Stimulated activated CD8-positive, alpha-beta memory T cell treated with anti-CD3 and anti-CD28 coated beads, Interleukin-15, amount 100 ng/mL, for 1 hour (primary cell): ENCODE measurements at places on chromosomes 13 and 19.

DNA sequence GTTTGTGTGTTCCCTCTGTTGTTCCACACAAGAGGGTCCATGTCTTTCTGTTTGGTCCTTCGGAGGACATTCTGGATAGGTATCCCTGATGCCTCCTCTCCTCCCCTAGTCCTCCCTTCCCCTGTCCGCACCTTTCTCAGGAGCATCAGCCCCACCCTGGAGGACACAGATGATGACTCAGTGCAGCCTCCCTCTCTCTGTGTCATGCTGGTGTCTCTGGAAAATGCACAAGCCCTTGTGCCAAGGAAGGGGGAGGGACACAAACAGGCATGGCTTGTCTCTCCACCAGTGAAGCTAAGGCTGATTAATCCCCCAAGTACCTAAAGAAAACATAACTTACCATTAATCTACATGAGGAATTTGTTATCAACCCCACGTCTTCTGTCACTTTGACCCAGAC is 16.2 kb upstream of the TNFRSF19 start:
- no peak for DNase-seq

DNA sequence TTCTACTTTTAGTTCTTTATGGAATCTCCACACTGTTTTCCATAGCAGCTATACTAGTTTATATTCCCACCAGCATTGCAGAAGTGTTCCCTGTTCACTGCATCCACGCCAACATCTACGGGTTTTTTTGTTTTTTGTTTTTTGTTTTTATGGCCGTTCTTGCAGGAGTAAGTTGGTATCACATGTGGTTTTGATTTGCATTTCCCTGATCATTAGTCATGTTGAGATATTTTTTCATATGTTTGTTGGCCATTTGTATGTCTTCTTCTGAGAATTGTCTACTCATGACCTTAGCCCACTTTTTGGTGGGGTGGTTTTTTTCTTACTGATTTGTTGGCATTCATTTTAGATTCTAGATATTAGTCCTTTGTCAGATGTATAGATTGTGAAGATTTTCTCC is 89.7 kb downstream of the FRY start:
- DNase-seq, result no peak

- no peak for DNase-seq
Measured at GRCh38 chr13:106532111-106532929, 3.1 kb downstream of the EFNB2 start.

DNA sequence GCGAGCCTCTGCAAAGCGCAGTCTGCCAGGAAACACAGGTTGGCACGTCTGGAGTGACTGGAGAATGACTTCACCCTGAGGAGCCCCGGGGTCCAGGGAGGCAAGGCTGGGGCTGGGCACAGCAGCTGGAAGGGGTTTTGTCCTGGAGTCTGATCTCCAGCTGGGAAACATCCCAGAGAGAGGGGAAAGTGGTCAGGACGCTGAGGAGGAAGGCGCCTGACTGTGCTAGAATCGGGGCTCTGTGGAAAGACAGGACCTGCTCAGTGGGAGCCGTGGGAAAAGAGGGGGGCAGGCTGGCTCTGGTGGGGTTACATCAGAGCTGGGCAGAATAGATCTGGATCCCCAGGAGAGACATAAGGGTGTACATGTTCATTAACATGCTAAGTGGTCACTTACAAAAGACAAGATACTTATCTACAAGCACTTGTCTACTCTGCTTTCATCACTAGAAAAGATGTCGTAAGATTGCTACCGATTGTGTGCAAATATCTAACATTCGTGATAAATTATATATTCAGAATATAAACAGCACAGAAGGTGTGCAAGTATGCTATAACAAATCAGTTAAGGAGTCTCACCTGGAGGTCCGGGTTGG is 106.6 kb downstream of the COL4A1 start:
- no peak for DNase-seq

DNA sequence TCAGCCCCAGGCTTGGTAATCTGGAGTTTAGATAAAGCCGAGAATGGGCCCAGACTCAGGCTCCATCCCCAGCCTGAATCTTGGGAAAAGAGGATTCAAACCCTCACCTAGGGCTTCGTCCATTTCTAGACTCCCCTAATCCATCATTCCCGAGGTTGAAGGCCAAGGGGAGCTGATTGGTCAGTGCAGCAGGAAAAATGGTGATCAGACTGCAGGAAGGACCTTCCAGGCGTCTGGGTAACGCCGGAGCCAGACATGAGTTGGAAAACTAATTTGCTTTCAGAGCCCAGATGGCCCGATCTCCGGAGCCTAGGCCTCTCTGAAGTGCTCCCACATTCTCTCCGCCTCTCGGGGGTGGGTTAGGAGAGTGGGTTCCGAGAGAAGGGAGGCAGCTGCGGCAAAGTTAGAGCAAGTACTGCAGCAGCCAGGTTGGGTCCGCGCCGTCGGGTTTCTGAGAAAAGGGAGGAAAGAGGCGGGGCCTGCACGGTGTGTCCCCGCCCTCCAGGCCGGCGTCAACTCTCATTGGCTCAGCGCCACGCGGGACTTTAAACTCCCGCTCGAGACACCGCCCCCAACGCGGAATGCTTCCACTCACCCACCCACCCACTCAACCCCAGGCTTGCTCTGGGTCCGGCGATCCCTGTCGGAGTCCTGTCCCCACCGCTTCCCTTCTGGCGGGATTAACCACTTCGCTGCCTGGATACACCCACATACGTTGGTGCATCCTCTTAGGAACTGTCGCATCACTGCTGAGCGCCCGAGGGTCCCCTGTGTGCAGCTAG is 788 bp upstream of the RTBDN start:
- no peak for DNase-seq
